ENCODE measurements at places on chromosomes 3 and 15.

GRCh38 chr15:84826369-84826823 lies 9.2 kb downstream of the ALPK3 start:
- no peak for DNase-seq

- DNase-seq: no peak
Measured at GRCh38 chr3:35760146-35760545, 120.8 kb downstream of the ARPP21 start.

DNA sequence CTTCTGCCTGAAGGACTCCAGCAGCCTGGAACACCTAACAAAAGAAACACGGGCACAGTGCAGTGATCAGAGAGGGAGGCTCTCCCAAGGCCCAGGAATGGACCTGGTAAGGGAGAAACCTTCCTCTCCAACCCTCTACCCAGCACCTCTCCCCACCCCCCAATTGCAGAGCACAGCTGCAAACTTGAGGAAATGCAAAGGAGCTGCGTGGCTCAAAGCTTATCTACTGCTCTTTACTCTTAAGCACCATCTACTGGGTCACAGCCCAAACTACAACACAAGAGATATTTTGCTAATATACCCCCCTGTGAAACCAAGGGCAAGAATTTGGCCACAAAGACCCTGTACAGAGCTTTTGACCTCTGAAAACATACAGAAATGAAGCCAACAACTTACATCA lies 328.3 kb downstream of the OXSM start:
- DNase-seq: no peak

- no peak for DNase-seq
Measured at GRCh38 chr15:32106401-32107381, 76.4 kb downstream of the CHRNA7 start.

DNA sequence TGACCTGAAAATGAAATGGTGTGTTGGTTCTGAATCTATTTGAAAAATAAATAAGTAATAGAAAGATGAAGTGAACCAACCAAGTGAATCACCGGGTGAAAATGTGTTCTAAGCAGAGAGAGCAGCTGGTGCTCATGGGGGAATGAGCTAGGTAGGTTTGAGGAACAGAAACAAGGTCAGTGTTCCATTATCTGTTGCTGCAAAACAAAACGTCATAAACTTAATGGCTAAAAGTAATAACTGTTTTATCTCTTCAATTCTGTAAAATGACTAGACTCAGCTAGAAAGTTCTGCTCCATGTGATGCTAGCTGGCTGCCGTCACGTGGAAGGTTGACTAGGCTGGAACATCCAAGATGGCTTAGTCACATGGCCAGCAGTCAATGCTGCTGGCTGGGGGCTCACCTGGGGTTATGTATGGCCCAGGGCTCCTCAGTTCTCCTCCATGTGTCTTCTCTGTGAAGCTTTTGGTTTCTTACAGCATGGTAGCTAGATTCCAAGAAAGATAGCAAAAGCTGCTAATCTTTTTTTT lies 13.3 kb upstream of the SH3BP5 start:
- no peak for DNase-seq

DNA sequence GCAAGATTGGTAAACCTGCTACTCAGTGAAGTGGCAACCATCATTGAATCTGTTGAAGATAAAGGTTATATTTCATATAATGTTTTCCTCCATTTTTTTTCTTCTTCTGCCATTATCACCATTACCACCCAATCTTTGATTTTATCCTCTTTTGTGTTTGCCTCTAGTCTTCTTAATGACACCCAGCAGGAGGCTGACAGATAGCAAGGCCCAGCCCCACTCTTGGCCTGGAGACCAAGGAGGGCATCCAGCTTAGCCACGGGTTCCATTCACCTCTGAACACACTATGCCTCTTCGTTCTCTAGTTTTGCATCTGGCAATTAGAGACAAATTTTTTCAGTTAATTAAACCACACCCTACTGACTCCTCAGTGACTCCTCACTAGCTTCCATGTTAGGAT lies 129.7 kb downstream of the TPRG1 start:
- no peak for DNase-seq

GRCh38 chr15:101088788-101089578 lies 162.9 kb downstream of the CHSY1 start:
- peak; percentile 84 for DNase-seq

GRCh38 chr15:40047415-40048210 lies 8.6 kb upstream of the SRP14 start:
- DNase-seq: peak; percentile 57

DNA sequence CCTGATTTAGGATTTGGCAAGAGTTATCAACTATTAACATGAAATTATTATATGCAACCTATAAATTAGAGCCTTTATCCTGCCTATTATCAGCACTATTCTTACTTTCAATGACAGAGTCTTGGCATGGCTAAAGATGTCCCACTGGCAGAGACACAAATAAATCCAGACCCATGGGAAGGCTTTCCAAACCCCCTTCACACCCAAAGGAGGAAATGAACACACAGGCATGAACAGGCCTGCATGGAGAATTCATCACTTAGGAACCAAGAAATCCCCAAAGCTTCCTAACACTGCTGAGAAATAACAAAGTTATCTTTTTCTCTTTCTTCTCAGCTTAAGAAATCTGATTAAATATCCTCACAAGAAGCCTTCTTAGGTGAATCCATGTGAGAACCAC lies 213.9 kb downstream of the OCA2 start:
- DNase-seq: no peak

GRCh38 chr3:16122661-16123060 lies 51.8 kb upstream of the GALNT15 start:
- no peak for DNase-seq

- DNase-seq: no peak
Measured at GRCh38 chr3:123678108-123678511, 93.3 kb upstream of the HACD2 start.

GRCh38 chr3:62962714-62963113 lies 87.5 kb upstream of the CADPS start:
- no peak for DNase-seq

- no peak for DNase-seq
Measured at GRCh38 chr15:101844916-101845315, 32.9 kb downstream of the OR4F15 start.

DNA sequence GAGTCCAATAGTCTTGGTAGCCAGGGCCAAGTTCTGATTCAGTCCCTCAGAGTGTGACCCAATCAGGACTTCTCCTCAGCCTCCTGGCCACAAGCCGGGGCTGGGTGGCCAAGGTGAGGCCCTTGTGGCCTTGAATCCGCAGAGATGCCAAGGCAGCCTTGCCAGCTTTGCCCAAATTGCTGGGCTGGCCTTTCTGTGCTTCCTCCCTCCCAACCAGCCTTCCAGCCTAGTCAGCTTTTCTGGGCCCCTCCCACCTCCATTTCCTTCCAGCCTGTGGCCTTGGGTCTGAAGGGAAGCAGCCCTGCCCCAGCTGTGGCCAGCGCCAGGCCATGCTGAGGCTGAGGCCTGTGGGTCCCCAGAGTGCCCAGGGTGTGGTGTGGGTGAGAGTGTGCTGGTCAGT lies 34.3 kb upstream of the ANKDD1A start:
- no peak for DNase-seq

- no peak for DNase-seq
Measured at GRCh38 chr3:53243165-53243564, 12.7 kb downstream of the TKT start.

- DNase-seq: no peak
Measured at GRCh38 chr3:130770644-130771043, 24.0 kb upstream of the PIK3R4 start.

- DNase-seq: no peak
Measured at GRCh38 chr3:62248734-62249483, 124.4 kb downstream of the FEZF2 start.

GRCh38 chr3:51777985-51778384 lies 1.1 kb downstream of the IQCF6 start:
- DNase-seq: no peak

DNA sequence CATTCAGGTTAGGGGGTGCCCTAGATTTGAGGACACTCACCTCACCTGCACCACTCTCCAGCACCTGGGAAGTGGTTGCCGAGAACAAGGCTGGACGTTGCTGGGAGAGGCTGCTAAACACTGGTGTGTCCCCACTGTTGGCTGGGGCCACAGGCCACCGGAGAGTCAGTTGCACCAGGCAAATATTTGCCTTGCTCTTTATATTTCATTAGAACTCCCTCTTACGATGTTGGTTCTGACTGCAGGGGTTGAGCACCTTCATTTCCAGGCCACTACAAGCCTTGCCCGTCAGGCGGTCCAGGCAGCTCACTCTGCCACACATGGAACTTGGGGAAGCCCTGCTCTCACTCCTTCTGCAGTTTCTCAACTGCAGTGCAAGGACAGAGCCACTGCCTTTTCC lies 30.7 kb downstream of the HCN4 start:
- no peak for DNase-seq

GRCh38 chr3:23202203-23202920 lies 765 bp upstream of the UBE2E2 start:
- no peak for DNase-seq

- DNase-seq: no peak
Measured at GRCh38 chr15:99703603-99704443, 29.4 kb downstream of the LYSMD4 start.

GRCh38 chr3:107897471-107898061 lies 193.3 kb downstream of the CD47 start:
- DNase-seq: no peak

- no peak for DNase-seq
Measured at GRCh38 chr3:123324880-123325765, 123.4 kb downstream of the SEC22A start.

GRCh38 chr3:184354121-184354728 lies 7.2 kb downstream of the CLCN2 start:
- DNase-seq: peak; percentile 73

GRCh38 chr3:58361866-58362265 lies 29.2 kb downstream of the PXK start:
- DNase-seq: no peak

- DNase-seq: peak; percentile 67
Measured at GRCh38 chr15:57559875-57560274, 31.8 kb upstream of the MYZAP start.

- no peak for DNase-seq
Measured at GRCh38 chr15:75928680-75929608, 25.3 kb downstream of the FBXO22 start.

DNA sequence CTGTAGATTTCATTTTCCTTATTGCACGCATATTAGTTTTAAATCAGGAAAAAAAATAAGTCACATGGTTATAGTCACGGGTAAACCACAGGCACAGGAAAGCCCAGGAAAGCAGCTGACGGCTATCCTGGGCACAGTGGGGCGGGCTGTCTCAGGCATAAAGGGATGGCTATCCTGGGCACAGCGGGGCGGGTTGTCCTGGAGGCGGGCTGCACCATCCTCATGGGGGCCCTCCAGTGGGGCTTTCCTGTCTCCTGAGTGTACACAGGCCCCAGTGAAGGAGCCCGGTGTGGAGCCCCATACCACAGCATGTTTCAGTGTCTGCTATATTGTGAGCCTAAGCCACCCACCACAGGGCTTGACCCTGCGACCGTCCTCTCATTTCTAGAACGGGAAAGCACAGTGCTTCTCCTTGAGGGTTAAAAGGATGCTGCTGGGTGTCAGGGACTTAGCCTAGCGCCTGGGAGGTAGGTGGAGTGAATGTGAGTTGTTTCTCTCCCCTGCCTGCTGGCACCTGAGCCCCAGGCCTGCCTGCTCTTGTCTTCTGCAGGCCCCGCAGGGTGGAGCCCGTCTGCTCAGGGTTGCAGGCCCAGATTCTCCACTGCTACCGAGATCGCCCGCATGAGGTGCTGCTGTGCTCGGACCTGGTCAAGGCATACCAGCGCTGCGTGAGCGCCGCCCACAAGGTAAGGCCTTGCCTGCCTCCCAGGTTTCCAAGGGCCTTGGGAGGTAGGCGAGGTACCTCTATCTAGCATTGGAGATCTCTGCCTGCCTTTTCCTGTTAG lies 25.9 kb upstream of the PLXNA1 start:
- DNase-seq: no peak

GRCh38 chr3:57756528-57757401 lies 656 bp downstream of the SLMAP start:
- peak; percentile 36 for DNase-seq

DNA sequence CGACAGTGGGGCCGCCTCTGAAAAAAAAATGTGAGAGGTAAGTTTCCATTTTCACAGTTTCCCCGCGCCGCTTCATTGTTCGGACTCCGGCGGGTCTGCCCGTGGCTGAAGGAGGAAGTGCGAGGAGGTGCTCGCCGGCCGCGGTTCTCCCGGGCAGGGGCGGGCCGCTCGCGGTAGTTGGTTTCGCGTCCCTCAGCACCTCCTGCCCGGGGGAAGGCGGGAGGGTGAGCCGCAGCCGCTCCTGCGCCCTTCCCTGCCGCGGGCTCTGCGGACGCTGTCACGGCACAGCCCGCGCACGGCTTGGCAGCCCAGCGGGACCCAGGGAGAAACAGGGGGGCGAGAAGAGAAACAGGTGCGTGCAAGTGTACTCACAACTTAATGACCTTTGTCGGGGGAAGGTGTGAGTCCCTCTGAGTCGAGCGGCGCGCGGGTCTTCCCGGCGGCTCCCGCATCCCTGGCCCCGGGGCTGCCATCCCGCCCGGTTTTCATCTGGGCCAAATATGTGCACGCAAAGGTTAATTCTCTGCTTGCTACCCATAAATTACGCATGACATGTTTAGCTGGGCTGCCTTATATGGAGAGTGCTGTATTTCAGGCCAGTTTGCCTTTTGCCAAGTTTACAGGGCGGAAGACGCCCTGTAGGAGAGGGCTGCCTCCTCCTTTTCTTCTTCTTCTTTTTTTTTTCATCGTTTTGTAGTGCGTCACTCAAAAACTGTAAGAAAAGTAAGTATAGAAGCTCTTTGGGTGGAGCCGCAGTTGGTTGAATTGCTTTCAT lies 514 bp downstream of the MBNL1 start:
- DNase-seq: peak; percentile 56

DNA sequence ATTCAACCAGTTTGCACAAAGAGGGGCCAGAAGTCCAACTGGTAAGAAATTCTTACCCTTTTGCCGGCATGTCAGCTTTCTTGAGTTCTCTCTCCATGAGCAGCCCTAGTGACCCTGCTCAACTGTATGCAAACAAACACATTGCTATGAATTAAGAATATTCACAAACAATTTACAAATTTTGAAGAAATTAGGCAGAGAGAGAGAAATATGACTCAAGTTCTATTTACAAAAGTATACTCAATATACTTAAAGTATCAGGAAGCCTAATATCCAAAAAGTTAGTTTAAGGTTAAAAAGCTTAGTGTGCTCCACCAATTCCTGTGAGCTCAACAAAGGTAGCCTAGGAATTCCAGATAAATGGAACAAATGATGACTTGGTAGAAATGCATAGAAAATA lies 3.5 kb upstream of the EHHADH start:
- no peak for DNase-seq

- DNase-seq: no peak
Measured at GRCh38 chr15:81485806-81486205, 111.8 kb upstream of the TMC3 start.

DNA sequence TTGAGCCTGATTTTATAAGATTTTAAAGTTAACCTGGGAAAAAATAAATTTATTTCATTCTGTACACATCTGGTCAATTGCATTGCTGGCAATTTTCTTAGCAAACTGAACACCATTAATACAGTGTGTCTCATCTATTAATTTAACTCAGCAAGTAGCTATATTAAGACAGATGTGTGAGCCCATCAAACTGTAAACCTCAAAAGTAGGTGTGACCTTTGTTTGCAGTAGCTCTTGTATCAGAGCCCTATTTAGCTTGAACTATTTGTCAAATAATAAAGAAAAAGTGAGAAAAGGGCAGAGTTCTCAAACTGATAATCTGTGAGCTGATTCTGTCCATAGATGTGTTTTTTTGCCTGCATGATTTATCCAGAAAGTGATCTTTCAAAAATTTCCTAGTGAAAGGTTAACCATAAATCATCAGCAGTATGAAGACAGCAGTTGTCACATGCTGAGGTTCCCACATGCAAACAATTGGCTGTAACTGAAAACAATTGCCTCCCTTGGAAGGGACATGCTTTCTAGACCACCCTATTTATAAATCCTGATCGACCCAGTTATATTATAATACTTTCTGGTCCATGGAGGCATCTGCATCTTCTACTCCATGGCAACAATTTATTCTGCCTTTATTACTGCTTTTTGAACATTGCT lies 646.5 kb downstream of the NSUN3 start:
- no peak for DNase-seq
